ENCODE measurements at places on chromosomes 1 and 21.

- no peak for DNase-seq
These were observed 54.9 kb upstream of the RGS7 start for GRCh38 chr1:241411776-241412338.

DNA sequence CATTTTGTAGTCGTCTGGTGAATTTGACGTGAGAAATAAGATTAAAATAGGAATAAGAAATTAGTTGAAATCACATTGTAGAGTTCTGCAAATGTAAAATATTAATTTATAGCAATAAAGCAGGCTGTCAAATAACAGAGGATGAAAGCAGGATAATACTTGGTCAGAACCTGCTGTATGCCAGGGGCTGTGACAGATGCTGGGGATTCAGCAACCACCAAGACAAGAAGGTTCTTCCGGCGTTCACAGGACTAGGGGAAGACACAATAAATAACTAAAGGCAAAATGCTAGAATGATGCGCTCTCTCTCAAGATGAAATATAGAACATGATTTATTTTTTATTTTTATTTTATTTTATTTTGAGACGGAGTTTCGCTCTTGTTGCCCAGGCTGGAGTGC lies 6.8 kb upstream of the PARK7 start:
- DNase-seq: no peak

- DNase-seq: no peak
These were observed 19.8 kb downstream of the CD34 start for GRCh38 chr1:207891148-207891547.

DNA sequence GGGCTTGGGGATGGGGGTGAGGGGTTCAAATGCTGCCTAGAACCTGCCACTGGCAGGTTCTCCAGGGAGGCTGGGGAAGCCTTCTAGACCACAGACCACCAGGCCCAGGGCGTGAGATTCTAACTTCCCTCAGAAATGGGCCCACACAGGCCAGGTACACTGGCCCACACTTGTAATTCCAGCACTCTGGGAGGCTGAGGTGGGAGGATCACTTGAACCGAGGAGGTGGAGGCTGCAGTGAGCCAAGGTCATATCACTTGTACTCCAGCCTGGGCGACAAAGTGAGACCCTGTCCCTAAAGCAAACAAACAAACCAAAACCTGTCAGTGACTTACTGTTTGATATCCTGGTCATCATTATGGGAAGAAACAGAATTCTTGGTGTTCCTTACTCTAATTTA lies 31.7 kb downstream of the OPTC start:
- DNase-seq: no peak

- no peak for DNase-seq
These were observed 31.3 kb upstream of the TRABD2B start for GRCh38 chr1:48028218-48029069.

DNA sequence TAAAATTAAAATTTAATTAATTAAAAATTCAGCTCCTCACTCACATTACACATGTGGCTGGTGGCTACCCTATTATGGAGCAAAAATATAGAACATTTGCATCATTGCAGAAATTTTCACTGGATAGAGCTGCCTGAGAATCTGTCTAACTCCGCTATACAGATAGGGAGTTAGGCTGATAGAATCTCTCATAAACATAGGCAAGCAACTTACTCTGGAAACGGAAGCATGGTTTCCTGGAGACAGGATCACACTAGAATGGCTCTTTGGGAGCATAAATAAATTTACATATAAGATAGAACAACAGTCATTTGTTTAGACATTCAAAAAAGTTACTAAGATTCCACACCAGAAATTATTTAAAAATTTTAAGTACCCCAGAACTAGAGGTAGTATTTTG lies 12.2 kb upstream of the LAMC2 start:
- no peak for DNase-seq

DNA sequence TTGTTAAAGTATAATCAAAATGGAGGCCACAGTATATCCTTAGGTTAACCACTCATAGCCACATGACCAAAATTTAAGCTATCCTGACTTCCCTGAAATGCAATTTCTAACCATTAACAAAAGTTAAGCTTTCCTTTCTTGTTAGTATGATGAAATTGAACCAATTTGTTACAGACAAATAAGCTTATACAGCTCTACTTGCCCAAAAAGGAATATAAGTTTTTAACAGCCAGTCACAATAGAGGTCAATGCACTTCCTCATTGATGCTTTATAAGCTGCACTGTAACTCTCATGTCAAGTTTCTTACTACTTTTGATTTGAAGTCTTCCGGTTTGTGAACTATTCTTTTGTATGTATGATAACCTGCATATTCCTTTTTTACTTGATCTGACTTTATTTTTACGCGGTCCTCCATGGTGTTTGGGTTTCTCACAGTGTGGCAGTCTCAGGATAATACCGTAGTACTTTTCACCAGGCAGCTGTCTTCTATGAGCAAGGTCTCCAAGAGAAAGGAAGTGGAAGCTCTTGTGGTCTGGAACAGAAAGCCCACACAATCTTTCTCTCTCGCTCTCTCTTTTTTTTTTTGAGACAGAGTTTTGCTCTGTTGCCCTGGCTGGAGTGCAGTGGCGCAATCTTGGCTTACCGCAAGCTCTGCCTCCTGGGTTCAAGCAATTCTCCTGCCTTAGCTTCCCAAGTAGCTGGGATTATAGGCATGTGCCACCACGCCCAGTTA lies 331.6 kb downstream of the SRGAP2C start:
- DNase-seq: no peak

DNA sequence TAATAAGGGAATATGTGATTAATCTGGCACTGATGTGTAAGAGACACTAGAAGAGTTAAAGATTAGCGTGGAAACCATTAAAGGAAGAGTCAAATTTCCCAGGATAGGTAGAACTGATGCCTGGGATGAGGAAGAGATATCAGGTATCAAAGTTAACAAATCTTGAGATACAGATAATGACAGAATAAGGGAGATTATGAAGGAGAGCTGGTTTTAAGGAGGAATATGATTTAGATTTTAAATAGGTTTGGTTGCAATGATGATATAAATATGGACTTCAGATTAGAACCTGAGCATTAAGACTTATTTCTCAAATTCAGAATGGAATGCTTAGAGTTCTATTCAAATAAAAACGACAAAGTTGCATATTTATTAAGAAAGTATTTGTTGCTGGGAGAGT lies 26.2 kb downstream of the MAGI3 start:
- no peak for DNase-seq

- DNase-seq: no peak
These were observed 80.3 kb upstream of the ETS2 start for GRCh38 chr21:38725196-38726157.

GRCh38 chr1:164771619-164772361 lies 212.8 kb downstream of the PBX1 start:
- no peak for DNase-seq

DNA sequence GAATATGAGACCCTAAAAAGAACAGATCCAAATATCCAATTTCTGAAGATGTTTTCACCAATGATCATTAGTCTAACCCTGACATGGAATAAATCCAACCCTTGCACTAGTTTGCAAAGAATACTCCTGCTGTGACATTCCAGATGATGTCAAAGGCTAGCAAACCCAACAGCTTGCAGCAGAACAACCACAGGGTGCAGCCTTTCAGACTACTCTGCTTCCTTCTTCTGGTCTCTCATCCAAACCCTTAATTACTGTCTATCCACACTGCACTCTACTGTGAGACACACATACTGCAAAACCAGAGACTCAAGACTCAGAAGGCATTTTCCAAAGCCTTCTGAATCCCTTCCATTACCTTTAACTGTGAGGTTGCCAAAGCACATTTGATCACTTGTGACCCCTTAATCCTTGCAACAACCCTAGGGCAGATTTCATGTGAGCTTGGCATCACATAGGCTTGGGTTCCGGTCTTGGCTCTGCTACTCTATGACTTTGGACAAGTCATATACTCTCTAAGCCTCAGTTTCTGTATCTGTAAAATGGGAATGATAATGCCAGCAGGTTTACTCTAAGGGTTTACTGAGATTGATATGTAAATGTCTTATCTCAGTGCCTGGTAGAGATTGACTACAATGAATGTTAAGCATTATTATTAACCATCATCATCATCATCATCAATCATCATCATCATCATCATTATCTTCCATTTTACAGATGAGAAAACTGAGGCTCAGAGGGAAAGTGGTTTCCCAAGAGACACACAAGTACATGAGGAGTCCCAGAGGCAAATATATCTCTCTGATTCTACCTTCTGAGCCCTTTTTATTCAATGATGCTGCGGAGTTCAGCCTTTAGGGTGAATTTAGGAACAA lies 94.5 kb downstream of the SYF2 start:
- DNase-seq: no peak

- no peak for DNase-seq
These were observed 271.5 kb upstream of the BEND5 start for GRCh38 chr1:49048188-49048587.

- DNase-seq: no peak
These were observed 36.5 kb downstream of the GALNT2 start for GRCh38 chr1:230103306-230104173.

DNA sequence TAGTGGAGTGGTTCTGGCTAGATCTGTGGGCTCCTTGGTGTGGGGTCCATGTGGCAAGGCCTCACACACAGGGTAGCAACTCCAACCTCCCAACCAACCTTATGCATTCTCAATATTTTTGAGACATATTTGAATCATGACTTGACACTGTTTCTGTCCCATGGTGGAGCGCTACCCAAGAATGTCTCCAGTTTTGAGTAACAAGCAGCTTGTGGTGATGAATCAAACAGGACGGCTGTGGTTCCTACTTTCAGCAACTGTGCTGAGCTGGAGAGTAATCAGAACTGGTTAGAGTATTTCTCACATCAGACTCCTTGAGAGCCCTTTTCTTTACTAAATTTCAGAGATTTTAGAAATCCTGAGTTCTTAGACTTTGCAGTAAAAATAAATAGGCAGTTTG lies 3.1 kb downstream of the LCE3D start:
- DNase-seq: no peak

DNA sequence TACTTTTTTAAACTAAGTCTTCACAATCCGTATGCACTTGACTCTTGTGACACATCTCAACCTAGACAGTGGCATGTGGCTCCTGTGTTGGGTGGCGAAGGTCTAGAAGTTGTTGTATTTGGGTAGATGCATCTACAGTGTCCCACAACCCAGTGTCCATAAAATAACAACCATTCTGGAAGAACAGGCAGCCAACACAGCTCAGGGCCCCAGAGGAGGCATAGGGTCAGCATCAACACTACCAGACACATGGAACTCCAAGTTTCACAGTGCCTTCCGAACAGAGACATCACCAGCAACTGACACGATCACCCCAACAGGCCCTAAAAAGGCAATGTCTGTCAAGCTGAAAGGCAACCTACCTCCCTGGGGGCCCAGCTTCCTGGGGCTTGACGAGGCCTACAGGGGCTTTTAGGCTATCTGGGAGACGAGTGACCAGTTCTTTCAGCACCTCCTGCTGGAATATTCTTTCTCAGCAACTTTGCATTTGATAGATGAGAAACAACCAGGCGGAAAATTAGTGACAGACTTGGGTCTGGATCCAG lies 5.6 kb downstream of the SH3BP5L start:
- DNase-seq: no peak

- no peak for DNase-seq
These were observed 250.1 kb downstream of the HMCN1 start for GRCh38 chr1:185984113-185984836.

DNA sequence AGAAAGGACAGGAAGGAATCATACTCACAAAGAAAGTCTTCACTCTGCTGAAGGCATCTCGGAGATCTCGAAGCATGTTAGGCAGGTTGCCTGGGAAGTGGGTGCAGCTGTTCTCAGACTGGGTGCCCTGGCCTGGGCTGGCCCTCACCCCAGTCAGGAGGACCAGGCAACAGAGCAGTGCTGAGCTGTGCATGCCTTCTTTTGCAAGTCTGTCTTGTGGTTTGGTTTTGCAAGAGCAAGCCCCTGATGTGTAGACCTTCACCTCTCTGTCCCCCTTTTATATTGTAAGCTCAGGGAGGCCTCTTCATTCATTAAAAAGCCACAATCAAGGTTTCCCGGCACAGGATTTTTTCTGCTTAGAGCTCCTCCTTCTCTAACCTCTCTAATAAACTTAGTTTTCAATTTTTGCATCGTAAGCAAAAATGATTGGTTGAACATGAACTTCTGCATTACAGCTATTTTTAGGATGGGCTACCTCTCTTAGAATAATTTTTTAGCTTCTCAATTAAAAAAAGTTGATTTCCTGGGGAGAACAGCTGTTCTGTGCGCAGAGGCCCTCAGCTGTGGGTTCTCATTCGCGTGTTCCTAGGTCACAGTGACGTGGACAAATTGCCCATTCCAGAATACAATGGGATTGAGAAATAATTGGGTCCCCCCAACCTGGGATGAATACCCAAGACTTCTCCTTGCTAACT lies at the start of gene IL10:
Gene IL10, minus strand, starts transcription at position 252 of the 695 bp plus-strand sequence. Its CDS starts 59 bp downstream, at position 193.
- DNase-seq: no peak

DNA sequence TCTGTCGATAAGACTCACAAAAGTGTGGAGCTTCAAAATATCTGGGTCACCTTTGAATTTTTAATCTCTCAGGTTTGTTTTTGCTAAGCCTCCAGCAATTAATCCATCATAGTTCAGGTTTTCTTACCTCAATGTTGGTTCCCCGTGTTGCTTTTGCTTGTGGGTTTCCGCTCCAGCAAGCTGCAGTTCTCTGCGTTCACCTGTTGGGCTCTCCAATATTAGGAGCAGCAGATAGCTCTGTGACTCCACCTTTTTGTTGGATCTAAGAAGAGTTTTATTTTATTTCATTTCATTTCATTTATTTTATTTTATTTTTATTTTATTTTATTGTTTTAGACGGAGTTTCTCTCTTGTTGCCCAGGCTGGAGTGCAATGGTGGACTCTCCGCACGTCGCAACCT lies 335.5 kb downstream of the COL11A1 start:
- no peak for DNase-seq

GRCh38 chr21:37145635-37146111 lies 72.6 kb downstream of the TTC3 start:
- DNase-seq: no peak

GRCh38 chr1:37509181-37509580 lies 5.4 kb downstream of the MEAF6 start:
- no peak for DNase-seq

DNA sequence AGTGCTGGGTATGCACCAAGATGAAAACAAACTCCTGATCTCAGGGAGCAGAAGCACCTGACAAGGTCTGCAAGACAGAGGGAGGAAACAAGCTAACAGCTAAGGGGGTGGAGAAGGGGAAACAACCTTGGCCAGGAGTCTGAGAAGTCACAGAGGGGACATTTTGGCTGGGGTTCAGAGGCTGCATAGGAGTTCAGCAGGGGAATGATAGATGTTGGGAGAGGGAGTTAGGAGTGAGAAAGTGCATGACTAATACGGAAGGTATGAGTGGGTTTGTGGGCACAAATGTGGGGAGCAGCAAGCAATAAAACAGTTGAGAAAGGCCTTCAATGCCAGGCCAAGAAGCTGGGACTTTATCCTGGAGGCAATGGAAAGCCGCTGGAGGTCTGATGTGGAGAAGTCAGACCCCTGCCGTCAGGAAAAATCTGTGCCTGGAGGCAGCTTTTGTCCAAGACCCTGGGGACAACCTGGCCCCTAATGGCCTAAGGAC lies 16.4 kb downstream of the EPHA2 start:
- DNase-seq: no peak

DNA sequence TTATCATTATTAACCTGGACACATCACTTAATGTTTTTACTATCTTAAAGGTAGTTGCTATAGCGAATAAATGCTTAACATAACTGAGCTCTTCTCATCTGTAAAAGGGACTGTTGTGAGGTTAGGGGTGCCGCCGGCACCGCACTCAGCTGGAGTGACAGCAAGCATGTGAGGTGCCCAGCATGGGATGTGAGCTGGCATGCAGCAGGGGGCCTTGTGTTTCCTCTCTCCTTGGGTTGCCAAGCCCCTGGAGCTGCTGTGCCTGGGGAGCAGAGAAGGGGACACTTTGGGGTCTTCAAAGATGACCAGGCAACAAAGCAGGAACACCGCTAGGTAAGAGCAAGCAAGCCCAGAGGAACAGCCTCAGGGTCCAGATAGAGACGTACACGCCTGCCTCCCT lies 2.1 kb upstream of the ZC3H12A start:
- no peak for DNase-seq
